Lower lobe of right lung (tissue), 2 donors: ENCODE measurements at places on chromosomes 5 and 9.

GRCh38 chr5:2131196-2131595, 248.5 kb upstream of the IRX4 start:
- H3K4me1 ChIP-seq, result no peaks in the 10 kb centered on the region
- no peak overlapping the region for H3K4me3 ChIP-seq
- no peak overlapping the region for H3K27ac ChIP-seq

- no peak overlapping the region for H3K4me3 ChIP-seq
- H3K27me3 ChIP-seq, result no peaks in the 10 kb centered on the region
- H3K27ac ChIP-seq, result no peak overlapping the region
- no peaks in the 10 kb centered on the region for H3K36me3 ChIP-seq
- DNase-seq, result no peak
- no peaks in the 10 kb centered on the region for H3K4me1 ChIP-seq
Measured at GRCh38 chr5:98827161-98827560, 53.7 kb downstream of the RGMB start.

- H3K4me3 ChIP-seq, result no peak overlapping the region
- no peak overlapping the region for H3K27ac ChIP-seq
- no peaks in the 10 kb centered on the region for H3K4me1 ChIP-seq
- no peaks in the 10 kb centered on the region for H3K27me3 ChIP-seq
Measured at GRCh38 chr9:106445107-106445506, 417.9 kb upstream of the ZNF462 start.

DNA sequence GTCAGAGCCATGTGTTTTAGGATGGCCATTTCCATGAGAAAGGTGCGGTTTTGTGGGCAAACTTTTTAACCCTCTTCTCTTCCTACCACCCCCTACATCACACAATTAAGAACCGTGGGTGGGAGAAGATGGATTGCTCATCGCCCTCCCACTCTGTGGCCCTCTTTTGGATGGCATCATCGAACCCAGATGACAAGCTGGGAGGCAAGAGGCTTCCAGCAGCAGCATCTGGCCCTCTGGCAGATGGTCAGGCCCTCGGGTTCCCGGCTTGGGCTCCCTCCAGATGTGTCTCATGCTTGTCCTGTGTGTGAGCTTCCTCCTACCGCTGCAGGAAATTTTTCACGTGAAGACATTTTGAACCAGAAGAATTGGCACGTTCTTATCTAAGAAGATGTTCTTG, 199.9 kb downstream of the EBF1 start:
- H3K36me3 ChIP-seq, result no peaks in the 10 kb centered on the region
- H3K27me3 ChIP-seq, result peaks cover 4% of the 10 kb centered on the region
- H3K27ac ChIP-seq, result no peak overlapping the region
- DNase-seq, result no peak
- no peak overlapping the region for H3K4me3 ChIP-seq

DNA sequence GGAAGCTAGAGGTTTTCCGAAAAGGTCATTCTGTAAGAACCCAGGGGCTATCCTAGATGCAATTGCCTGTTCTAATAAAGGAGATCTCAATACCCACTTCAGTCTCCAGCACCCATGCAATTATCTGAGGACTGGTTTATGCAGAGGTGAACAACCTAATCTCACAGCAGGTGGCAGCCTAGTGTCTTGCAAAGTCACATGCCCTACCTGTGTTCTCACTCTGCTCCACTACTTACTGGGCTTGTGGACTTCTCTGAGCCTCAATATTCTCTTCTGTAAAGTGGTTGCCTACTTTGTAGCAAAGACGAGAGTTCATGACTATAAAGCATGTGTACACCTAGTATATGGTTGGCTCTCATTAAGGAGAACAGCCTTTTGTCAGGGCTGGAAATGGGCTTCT, 21.0 kb upstream of the ALDH1B1 start:
- no peak overlapping the region for H3K4me3 ChIP-seq
- H3K27me3 ChIP-seq, result no peaks in the 10 kb centered on the region
- H3K4me1 ChIP-seq, result no peaks in the 10 kb centered on the region
- DNase-seq, result no peak
- H3K36me3 ChIP-seq, result no peaks in the 10 kb centered on the region
